ENCODE measurements at places on chromosomes 2 and 18. TPM values are rescaled to one million over a fixed set of nuclear protein-coding genes. Genes with fewer than 3 reads are reported as not detected.

The IL1RN gene
- total RNA-seq, result not detected

- no peak for DNase-seq
Measured at GRCh38 chr2:86056590-86057331, 48.9 kb downstream of the POLR1A start.

The LIMS3 gene
- 0.69 TPM for total RNA-seq

The CLEC4F gene
- total RNA-seq, result not detected

DNA sequence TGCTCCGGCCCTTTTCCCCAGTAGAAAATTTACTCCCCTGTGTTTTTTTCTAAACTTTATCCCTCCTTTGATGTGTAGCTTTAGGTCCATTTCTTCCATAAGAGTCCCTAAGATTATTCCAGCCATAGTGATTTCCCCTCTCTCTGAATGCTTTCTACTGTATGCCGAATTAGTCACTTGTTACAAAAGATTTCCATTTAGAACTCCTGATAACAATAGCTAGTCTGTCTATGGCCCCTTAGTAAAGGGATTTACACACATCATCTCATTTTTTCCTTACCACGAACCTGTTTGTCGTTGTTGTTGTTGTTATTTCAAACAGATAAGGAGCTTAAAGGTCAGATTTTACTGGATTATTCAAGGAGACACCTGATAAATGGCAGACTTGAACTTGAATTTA lies 256.1 kb downstream of the PAX3 start:
- no peak for DNase-seq

DNA sequence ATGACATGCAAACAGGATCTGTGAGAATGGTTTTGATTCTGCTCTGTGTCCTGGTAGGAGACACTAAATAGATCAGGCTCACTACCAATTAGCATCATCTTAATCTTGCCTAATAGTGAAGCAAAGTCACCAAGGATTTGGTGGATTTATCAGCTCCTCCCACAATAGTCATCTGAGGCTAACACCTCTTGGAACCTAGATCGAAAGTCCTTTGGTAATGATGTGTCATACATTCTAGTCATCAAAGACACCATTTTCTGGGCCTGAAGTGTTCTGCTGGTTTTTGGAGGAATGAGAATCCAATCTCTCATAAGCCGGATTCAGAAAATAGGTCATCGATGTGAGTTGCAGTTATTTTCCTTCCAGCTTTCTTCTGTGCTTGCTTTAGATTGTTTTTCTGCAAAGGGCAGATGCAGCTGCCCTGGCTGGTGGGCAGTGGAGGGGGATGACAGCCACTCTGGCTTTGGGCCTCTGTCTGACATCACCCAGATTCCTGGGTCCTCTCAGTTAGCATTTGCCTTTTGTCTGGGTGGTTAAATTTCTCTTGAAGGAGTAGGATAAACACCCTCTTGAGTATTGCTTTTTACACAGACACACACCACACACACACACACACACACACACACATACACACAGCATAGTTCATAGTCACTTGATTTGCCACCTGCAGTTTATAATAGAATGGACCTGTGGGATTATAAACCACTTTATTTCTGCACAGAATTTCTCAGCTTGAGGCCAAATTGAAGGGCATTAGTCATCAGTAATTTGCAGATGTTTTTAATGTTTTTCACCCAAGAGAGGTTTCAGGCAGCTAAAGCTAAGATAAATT lies at the start of gene MYO3B:
TSS of gene MYO3B (plus strand) at position 198 of the 832 bp plus-strand sequence. CDS start at position 339, 141 bp downstream.
- no peak for DNase-seq

DNA sequence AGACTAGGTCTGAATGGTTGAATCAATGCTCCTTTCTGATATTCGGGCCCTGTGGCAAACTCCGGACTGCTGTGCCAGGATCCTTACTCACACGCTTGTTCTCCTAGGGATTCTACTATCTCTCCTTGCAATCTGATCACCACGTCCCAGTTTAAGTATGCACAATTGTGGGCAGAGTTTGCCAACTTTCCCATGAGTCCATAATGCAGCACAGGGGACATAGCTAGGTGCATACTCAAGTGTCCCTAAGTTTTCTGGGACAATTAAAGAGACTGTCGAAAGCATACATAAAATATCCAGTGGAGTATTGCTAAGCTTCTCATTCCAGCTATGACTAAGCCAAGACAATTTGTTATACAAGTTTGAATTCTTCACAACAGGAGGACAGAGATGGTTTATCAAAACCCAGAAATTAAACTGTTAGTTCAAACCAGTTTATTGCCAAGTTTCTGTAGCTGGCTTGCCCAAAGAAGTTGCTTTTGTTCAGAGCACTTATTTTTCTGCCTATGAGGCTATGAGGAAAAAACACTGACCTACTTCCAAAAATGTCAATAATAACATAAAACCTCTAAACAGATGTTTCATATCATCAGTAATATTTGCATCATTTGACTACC lies 136.1 kb downstream of the EXOC6B start:
- DNase-seq, result no peak

The NIFK gene
- total RNA-seq, result 92.9 TPM

The CFAP53 gene
- total RNA-seq, result 0.26 TPM

DNA sequence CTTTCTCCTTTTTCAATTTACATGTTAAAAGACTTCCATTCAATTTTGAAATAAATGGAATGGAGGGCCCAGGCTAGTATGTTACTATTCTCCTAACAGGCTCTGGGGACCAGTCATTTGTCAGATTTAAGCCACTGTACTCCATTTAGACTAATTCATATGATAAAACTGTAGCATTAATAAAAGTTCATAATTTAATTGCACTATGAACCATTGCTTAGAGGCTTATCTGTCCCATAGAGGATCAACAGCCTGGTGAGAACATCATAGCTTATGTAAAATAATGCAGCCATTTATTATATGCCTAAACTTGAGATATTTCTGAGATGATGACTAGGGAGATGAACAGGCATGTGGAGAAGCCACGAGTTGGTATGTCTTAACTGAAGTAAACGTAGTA lies 156.0 kb downstream of the RIT2 start:
- no peak for DNase-seq

The CREG2 gene
- not detected for total RNA-seq

DNA sequence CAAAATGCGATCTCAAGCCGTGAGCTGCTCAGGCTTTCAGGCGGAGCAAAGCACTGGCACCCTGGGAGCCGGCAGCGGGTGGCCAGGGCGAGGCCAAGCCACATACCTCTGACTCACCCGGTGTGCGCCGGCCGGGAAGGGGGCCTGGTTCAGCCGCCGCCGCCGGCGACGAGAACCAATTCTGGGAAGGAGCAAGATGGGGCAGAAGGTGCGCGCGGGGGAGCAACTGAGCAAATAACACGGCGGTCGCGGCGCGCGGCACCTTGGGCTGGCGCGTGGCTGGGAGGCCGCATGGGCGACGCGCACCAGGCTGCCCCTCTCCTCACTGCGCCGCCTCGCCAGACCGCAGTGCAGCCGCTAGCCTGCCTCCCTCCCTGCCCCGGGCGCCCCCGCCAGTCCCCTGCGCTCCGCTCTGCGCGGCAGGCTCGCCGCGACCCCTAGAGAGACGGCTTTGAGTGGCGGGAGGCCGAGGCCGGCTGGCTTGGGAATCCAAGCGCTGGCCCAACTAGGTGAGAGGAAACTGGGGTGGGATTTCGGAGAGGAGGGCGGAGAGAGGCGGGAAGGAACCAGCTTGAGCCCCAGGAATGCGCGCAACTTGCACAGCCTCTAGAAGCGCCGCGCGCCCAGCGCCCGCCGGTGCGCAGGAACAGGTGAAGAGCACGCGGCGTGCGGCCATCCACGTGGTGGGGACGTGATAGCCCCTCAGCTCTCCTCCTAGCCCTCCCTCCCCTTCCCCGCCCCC lies 3.2 kb downstream of the NRP2 start:
- no peak for DNase-seq

DNA sequence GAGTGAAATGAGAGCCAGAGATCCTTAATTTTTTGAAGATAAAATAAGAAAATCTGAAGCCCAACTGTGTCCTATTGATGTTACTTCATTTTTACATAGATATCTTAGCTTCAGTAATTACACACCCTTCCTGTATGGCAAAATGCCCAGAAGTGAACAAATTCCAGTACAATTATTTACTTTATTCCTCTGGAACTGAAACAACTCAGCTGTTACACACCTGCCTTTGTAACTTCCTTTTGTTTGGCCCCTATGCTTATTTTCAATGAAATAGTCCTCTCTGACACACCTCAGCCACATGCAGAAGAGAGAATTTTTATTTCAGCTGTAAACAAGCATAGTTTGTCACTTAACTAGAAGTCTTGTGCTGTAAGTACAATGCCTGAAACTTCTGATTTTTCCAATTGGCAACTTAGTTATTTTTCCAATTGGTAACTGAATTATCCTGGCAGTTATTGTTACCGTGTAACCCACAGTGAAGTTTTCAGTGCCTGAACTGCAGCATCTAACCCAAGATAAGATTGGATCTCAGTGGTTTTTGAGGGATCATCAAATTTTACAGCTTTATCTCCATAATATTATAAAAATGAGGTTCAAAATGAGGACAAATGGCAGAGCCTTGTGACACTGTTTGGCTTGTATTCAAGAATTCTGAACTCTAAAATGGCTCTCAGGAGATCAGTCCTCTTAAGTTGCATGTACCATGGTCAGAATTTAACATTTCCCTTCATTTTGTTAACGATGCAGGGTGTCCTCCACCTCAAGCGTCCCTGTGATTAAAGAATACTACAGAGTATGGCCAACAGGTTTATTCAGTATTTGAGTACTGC lies 82.6 kb downstream of the PKP4 start:
- no peak for DNase-seq

- DNase-seq, result no peak
Measured at GRCh38 chr2:125747165-125747425, 908.9 kb upstream of the GYPC start.

DNA sequence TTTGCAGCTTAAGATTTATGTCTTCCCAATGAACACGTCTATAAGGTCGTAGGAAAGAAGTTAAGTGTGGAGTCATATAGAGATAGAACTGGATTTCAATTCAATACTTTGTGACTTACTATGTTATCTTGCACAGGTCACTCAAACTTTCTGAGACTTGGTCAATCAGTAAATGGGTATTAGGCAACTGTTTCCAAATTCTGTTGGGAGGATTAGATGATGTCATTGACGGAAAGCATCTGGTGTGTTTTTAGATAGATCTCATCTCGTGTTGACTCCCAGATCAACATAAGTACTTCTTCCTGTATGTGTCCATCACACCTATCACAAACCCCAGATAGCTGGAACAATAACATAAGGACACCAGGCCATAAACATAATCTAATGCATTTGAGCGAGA lies 771.1 kb upstream of the FANCL start:
- no peak for DNase-seq

The TRIM43 gene
- total RNA-seq, result not detected

- no peak for DNase-seq
Measured at GRCh38 chr2:45283764-45284620, 274.7 kb upstream of the SIX2 start.

DNA sequence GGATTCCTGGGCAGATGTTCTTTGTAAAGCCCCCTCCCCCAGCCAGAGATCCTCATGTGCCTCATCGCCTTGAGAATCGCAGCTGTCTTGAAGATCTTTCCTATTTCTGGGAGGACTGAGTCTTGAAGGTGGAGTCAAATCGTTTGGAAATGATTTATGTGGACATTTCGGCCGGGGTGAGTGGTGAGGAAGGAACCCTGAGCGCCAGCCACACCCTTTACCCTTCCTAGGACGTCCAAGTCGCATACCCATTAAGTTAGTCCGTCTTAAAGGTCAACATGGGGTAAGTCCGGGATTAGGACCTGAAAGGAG lies 84.9 kb upstream of the ZCCHC2 start:
- no peak for DNase-seq

The DLGAP1 gene
- total RNA-seq, result 4.1 TPM

DNA sequence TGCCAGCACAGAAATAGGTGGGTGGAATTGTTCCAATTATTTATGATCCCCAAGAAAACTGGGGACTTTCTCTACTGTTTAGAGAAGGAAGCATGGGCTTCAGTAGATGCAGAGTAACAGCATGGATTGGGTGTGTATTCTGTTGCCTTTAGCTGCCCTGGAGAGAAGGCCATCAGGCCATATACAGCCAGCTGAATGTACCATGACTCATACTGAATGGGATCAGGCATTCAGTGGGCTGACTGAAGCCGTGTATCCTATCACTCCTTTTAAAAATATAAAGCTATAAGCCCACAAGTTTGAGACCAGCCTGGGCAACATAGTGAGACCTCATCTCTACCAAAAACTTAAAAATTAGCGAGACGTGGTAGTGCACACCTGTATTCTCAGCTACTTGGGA lies 16.7 kb upstream of the PLEKHM3 start:
- no peak for DNase-seq

GRCh38 chr2:145114726-145115125 lies 594.8 kb upstream of the ZEB2 start:
- DNase-seq, result no peak

DNA sequence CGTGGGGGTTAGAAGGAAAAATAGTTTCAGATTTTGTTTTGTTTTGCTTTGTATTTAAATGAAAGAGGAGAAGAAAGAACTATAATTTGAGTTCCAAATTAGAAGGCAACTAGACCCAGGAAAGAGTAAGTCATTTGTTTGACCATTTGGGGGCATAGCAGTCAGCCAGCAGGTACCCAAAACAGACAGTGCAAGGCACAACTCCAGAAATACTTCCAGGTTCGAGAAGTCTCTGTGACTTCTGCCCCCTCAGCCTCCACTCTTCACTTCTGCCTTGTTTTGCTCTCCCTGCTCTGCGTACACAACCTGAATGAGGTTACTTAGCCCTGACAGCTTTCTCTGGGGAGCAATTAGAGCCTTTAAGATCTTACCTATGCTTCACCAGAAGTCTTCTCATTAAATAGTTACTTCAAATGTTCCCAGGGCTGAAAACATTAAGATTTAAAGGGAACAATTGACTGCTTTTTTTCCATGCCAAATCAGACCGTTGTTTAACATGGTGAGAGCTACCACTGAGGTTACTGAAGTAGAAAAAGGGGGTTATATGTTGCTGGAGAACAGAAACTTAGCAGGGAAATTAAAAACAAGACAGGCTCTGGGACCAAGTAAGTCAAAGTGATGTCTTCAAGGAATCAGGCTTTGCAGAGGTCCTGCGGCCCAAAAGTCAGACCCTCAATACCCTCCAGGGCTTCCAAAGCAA lies 216.9 kb downstream of the BCL11A start:
- DNase-seq, result no peak

DNA sequence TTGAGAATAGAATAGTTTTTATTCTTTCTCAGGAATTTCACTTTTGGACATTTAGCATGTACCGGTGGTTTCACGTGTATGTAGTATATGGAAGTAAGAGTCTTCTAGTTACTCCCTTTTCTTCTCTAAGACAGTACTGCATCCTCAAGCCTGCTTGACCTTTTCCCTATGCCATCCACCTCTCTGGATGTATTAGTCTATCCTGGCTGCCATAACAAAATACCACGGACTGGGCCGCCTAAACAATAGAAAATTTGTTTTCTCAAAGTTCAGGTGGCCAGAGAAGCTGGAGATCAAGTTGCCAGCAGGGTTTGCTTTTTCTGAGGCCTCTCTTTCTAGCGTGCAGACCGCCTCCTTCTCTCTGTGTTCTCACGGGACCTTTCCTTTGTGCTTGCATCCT lies 1.3 kb upstream of the CMPK2 start:
- no peak for DNase-seq

The SKA1 gene
- 25.6 TPM for total RNA-seq

- DNase-seq, result no peak
Measured at GRCh38 chr2:30691948-30692828, 115.1 kb downstream of the CAPN13 start.

- DNase-seq, result no peak
Measured at GRCh38 chr18:35267161-35267651, 22.8 kb downstream of the ZSCAN30 start.
